SW 1271 (cell line): ENCODE measurements at places on chromosomes 16 and 17.

GRCh38 chr17:74296548-74296936, 22.5 kb downstream of the DNAI2 start:
- peak; percentile 40 for DNase-seq

DNA sequence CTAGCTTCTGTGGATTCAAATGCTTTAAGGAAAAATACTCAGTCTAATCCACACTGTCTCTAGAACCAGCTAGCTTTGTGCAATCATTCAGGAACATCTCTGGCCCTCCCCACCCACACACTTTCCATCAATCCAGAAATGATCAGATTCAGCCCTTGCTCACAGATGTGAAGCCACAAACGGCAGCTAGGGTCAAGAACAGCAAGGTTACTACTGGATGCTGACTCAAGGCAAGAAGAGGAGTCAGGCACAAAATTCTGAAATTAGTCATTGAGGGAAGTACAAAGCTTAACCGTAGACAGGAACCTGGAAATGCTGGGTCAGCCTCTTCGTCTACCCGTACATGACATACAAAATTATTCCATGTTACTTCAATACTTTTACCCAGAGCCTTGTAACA, 174.6 kb downstream of the CDH13 start:
- no peak for DNase-seq

DNA sequence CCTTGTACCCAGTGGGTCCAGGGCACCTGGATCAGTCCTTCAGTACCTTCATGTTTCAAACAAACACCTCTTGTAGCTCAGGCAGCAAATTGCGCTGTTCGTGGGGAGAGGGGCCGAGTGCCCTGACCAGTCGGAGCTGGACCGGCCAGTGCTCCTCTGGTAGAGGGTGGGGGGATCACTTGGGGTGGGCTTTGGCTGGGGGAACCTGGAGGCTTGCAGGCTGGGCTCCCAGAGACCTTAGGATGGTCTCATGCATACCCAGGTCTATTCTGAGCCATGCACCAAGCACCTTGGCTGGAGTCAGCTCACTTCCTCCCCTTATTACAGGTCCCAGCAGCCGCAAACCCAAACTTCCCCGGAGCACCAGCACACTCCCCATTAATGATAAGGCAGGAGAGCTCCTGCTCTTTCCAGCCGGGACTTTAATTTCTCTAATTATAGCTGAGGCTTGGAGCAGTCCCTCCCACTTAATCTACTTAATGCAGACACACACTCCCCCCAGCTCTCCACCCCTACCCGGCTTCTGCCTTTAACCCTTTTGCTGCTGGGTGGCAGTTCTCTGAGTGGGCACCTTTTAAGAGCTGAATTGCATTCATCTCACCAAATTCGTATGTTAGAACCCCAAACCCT, 26.3 kb upstream of the MGAT5B start:
- DNase-seq = no peak

DNA sequence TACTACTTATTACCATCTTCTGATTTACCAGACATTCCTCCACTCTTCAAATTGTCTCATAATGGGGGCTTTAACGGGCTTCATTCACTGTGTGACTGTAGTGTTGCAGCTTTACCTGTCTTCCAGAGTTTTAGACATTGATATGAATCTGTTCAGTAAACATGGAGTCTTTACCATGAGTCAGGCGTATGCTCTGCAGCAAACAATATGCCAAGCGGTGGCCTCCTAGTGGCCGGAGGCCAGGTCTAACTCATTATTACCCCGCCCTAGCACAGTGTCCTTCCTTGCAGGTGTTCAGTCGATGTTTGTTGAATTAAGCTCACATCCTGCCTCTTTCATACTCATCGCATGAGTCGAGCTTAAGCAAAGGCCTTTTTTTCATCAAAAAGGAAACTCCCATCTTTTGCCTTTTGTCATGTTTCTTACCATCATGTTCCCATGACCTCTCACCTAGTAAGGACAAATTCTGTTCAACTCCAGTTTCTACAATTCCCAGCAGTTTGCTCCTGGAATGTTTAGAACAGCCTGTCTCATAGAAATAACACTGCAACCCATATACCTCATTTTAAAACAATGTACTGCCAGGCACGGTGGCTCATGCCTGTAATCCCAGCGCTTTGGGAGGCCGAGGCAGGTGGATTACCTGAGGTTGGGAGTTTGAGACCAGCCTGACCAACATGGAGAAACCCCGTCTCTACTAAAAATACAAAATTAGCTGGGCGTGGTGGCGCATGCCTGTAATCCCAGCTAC, 39.4 kb downstream of the TUBD1 start:
- peak; percentile 77 for DNase-seq

DNA sequence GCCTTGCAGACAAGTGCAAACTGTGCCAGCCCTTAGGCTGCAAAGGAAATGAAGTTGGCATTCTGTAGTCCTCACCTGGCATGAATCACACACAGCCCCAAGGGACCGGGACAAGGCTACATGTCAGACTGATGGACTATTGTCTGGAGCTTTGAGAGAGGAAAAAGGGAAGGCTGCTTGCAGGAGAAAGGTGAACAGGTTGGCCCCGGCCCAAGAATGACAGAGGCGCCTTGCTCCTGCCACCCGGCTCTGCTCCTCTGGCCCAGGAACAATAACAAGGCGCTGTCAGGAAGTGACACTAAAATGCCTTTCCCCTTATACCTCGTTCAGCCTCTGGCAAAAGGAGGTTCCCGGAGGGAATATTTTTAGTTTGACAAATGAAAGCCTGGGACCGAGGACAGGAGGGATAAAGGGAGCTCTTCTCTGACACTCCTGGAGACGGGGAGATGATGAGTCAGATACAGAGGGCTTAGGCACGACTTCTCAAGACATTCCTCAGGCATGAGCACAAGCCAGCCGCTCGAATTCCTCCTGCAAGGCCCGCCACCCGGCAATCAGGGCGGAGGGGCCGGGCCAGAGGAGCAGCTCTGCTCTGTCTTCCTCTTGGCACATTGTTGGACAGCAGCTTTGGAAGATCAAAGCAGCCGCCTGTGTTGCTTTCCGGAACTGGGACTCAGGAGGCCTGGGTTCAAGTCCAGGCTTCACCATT, 105.8 kb downstream of the NOG start:
- peak; percentile 98 for DNase-seq

- no peak for DNase-seq
Measured at GRCh38 chr17:78562734-78563133, 14.5 kb downstream of the DNAH17 start.

DNA sequence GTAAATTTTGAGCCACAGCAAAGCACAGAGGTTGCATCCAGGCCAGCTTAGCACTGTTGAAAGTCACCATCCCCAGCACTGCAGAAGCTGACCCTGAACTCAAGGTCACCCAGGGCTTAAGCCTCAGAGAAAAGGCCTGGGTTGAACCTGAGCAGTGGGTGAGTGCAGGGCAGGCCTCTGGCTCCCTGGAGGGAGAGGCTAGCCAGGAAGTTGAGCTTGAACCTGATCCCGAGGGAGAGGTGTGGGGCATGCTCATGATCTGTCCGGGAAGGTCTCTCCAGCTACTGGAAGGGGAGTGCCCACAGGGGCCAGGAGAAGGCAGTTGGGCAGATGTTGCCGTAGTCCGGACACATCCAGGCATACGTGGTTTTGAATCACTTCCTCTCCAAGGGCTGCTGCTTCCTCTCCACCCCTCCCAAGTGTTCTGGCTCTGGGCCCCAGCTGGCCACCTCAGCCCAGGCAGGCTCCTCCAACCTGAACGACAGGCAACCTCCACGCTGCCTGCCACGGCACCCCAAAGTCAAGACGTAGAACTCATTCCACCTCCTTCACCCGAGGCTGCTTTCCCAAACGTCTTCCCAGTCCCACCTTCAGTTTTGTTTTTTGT, 18.4 kb downstream of the CARHSP1 start:
- peak; percentile 41 for DNase-seq

DNA sequence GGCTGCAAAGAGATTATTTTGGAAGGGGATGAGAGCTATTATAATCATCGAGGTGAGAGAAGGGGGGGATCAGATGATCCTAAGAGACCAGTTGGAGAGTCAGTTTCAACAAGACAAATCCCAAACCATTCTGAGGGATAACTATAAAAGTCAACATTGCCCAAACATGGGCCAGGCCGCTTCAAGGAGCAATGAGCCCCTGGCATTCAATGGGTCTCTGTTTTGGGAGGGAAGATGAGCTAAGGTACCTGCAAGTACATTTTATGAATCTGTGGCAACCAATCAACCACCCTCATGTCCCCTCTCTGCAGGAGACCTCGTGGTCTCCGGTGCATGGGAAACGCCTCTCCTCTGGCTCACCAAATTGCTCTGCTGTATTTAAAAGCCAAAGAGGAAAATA, 209.9 kb upstream of the C16orf82 start:
- no peak for DNase-seq

DNA sequence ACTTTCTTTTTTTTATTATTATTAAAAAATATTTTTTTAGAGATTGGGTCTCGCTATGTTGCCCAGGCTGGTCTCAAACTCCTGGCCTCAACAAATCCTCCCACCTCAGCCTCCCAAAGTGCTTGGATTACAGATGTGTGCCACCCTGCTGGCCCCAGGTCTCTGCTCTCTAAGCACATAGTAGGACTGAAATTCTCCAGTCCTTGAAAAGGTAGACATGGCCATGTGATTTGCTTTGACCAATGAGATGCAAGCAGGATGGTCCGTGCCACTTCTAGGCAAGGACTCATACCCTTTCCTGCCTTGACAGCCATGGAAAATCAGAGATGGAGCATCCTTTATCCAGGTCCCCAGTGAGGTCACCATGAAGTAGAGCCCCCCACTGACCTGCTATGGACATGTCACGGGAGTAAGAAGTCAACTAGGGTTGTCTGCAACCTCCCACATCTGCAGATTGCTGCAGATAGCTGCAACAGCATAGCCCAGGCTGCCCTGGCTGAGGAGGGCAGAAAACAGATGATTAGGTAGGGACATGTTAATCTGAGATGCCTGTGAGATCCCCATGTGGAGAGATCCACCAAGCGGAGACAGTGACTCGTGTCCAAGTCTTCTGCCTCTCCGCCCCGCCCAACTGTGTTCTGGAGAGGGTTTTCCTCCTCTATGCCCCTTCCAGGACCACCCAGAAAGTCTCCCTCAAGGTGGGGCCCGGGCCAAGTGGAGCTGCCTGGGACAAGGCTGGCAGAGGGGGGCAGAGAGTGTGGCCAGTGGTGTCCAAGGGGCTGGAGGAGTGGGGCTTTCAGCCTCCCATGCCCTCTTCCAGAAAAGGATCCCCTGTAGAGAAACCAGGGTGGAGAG, 11.0 kb downstream of the GSG1L start:
- no peak for DNase-seq

DNA sequence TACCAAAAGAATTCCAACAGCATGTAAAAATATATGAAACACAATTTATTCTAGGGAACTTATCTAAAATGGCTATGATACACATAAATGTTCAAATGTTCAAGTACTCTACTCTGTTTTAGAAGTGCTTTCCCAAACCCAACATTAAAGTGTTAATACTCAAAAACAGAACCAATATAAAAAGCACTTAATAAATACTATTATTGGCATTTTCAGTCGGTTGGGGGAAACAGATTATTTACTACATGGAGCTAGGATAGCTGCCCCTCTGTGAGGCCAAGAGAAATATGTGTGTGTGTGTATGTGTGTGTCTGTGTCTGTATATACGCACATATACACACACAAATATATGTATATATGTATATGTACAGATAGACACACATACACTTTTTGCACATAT, 32.1 kb upstream of the BRIP1 start:
- DNase-seq = no peak

DNA sequence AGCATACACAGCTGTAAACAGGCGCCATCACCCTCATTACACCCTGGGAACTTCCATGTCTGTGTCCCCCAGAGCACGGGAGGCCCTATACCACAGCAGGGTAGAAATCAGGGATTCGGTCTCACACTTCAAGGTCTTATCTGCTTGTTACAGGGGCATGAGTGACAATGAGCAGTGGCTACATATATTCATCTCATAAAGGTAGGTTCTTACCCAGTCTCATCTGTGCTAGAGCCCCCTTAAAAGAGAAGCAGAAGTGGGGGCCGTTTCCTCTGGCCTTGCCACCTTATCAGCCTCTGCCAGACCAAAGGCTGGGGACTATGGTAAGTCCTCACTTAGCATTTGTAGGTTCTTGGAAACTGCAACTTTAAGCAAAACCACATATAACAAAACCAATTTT, 46.5 kb downstream of the IRX5 start:
- no peak for DNase-seq

- DNase-seq = no peak
Measured at GRCh38 chr17:51687887-51688286, 427.5 kb downstream of the UTP18 start.

GRCh38 chr17:70124723-70125122, 44.6 kb upstream of the KCNJ2 start:
- no peak for DNase-seq

DNA sequence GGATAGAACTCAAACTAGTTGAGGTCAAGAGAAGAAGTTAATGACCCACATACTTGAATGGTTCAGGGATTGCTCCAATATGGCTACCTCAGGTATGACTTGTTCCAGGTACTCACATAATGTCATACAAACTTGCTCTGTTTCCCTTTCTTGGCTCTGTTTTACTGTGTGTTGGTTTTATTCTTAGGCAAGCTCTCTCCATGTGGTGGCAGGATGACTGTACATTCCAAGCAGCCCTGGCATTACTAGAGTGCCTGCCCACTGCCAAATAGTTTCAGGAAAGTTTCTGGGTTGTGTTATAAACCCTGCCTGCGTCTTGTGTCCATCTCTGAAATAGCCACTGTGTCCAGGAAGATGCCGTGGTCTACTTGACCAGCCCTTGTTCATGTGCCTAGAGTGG, 476.8 kb downstream of the SHISA9 start:
- no peak for DNase-seq

DNA sequence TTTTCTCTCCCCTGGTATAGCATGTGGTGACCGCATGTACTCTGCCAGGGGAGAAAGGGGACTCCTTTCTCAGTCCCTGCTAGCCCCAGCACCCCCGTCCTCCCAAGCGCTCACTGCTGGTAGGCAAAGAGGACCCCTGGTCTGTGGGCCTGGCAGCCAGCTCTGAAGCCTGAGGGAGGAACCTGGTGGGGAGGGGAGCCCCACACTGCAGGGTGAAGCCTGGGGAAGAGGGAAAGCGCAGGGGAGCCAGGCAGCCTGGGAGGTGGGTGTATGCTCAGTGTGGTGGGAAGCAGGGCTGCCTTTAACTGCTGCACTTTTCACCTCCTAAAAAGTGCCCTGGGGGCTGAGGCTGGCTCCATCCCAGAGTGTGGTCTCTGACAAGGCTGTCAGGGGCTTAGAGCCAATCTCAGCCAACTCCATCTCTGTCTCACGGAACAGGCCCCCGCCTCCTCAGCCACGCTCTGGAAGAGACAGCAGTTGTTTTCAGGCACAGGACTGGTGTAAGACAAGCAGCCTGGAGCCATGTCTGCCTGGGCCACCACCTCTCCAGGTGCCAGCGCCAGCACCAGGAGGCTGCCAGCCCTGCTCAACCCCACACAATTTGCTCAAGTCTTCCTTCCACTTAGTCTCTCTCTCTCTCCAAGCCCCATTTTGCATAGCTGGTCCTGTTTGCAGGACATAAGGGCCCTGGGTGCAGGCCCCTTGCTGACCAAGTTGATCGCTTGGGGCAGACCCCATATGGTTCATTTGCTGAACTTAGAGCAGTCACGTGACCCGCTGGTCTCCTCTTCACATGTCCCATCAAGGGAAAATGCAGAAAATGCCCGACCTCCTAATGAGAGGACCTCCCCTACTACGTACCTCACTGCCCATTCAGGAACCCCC, 14.7 kb upstream of the TBX2 start:
- no peak for DNase-seq
